SIG-M5 (cell line): ENCODE measurements at places on chromosomes 16 and 17.

DNA sequence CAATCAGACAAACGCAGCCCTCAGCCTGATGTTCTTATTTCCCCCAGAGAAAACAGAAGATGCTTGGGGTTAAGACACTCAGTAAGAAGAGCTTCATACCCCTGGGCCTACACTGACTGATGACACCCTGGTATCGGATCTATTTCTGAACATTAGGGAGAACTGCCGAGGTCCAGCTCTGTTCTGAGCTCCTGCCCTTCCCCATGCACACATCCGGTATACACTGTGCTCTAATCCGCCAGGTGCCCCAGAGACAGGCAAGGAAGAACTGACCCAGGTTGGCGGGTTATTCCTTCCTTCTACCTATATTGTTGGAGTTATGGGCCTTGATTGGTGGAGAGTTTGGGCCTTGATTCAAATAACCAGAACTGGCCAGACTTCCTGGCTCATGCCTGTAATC is 58.0 kb upstream of the TEKT3 start:
- no peak for DNase-seq

DNA sequence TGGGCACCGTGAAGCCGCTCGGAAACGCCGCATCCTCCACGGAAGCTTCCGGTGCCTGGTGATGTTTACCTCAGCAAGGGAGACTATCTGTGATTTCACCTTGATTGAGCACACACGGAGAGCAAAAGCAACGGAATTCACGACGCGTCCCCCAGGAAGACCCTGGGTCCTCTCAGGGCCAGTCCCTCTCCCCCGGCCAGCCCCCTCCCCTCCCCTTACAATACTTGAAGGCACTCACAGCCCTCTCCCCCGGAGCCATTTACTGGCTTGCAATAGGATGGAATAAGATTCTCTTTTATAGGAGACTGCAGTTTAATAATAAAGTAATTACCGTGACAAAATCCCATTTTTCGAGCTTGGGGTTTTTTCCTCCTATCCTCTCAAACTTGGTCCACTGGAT is 104.7 kb downstream of the ENGASE start:
- DNase-seq = no peak

GRCh38 chr16:82857693-82858365 is 231.1 kb downstream of the CDH13 start:
- no peak for DNase-seq

DNA sequence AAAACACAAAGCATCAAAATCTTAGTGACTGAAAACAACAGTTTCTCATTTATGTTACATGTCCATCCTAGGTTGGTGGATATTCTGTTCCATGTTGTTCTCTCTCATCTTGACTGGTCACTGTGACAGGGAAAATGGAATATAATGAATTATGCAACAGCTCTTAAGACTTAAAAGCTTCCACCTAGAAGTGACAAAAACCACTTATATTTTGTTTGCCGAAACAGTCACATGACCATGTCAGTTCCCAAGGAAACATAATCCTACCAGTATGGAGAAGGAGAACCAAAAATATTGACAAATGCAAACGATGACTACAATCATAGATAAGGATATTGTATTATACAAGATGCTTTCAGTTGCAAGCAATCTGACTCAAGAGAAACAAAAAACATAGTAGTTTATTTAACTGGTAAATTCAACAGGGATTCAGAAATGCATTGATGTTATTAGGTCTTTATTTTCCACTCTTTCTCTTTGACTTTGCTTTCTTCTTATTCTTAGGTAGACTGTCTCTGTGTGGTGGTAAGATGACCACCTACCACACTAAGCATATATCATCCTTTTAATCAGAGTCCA is 103.8 kb downstream of the SSH2 start:
- DNase-seq = no peak

- DNase-seq = no peak
Observed at GRCh38 chr16:24074574-24074973, 181.6 kb upstream of the CACNG3 start.

DNA sequence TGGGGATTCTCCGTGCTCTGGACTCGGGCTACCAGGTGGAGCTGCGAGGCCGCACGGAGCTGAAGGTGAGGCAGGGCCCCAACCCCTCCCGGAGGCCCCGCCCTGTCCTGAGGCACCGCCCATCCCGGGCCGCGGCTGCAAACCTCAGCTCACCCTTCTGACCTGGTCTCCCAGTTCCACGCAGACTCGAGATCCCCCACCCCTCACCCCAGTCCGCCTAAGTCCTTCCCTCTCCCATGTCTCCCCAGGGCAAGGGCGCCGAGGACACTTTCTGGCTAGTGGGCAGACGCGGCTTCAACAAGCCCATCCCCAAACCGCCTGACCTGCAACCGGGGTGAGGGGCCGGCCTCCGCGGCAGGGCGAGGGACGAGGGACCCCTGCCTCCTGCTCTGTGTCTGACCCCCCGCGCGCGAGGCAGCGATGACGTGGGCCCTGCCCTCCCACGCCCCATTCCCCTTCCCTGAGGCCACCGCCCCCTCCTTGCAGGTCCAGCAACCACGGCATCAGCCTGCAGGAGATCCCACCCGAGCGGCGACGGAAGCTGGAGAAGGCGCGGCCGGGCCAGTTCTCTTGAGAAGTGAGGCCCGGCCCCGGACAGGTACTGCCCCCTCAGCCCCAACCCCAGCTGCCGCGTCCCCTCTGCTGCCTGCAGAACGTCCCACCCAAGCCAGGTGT is 13.7 kb downstream of the GUCY2D start:
- DNase-seq = no peak

DNA sequence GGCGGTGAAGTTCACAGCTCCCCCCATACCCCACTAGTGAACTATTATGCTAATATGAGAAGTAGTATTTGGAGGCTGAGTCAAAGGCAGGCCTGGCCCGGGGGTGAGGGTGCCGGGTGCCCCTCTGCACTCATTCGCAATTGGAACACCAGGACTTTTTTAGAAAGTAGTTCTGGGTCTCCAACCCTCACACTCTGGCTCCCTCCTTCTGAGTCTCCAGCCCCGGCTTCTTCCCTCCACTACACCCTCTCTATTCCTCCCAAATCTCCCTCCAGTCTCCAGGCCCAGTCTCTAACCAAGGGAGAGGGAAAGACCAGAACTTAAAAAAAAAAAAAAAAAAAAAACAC is 11.3 kb upstream of the HOXB2 start:
- no peak for DNase-seq

GRCh38 chr16:70615945-70616344 is 30.4 kb upstream of the IL34 start:
- DNase-seq = no peak

- no peak for DNase-seq
Observed at GRCh38 chr17:78281249-78281845, 49.9 kb downstream of the TMEM235 start.

GRCh38 chr16:8929086-8929748 is 34.5 kb downstream of the USP7 start:
- DNase-seq = no peak
